NCI-H1105 (cell line): ENCODE measurements at places on chromosomes 11 and 22.
A peak's percentile ranks its signal among the peaks of the same experiment; 100 is the strongest.

DNA sequence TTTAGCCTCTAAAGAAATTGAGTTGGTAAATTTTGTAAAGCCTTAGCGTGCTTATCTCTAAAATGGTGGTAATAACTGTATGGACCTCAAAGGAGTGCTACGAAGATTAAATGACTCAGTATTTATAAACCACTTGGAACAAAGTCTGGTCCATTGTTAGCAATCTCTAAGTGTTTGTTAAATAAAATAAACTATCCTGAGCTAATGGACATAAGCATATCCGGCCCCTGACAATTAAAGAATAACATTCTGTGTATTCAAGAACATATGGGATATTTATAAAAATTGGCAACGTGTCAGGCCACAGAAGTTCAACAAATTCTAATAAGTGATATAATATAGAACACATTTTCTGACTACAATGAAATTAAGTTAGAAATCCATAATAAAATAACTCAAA is 71.0 kb downstream of the MYEOV start:
- no peak for DNase-seq

DNA sequence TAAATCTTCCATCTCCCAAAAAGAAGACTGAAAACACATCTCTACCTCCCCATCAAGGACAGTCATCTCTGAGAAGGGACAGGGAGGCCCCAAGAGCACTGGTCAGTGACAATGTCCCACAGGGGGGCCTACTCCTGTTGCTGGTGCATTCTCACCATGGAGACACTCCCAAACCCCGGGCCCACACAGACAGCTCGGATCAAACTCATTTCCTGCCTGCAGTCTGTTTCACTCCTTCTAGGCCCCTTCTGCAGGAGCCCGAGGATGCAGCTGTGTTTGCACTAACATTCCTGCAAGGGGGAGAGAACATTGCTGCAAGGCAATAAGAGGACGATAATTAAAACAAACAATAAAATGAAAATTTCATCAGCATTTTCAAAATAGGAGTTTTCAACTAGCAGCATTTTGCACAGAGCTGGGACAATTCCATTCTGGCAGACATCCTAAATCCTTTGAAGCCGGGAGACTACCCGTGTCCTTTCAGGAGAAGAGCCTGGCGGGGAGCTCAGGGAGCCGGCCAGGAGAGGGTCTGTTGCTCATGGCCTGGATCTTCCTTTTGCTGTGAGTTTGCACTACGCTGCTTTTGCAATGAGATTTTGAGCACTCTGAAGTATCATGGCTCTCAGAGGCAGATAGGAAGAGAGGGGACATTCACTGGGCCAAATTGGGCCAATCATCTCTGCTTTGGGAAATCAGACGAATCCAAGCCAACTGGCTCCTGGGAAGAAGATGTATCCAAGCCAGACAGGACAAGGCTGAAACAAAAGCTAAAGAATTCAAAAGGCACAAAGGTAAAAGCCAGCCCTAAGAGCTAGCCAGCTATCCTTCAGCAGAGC is 33.2 kb downstream of the SPATA19 start:
- DNase-seq: no peak

GRCh38 chr22:37832022-37832857 is 9.1 kb downstream of the GALR3 start:
- no peak for DNase-seq

- peak; percentile 36 for DNase-seq
Observed at GRCh38 chr11:68312780-68313573, 586 bp downstream of the LRP5 start.
